Trophoblast cell (in vitro differentiated cells and primary cell): ENCODE measurements at places on chromosomes 11 and 22.

GRCh38 chr11:67274768-67275605 is 8.7 kb downstream of the GRK2 start:
- no peak for DNase-seq

- DNase-seq = no peak
Observed at GRCh38 chr11:111764621-111765020, 1.6 kb downstream of the PPP2R1B start.

DNA sequence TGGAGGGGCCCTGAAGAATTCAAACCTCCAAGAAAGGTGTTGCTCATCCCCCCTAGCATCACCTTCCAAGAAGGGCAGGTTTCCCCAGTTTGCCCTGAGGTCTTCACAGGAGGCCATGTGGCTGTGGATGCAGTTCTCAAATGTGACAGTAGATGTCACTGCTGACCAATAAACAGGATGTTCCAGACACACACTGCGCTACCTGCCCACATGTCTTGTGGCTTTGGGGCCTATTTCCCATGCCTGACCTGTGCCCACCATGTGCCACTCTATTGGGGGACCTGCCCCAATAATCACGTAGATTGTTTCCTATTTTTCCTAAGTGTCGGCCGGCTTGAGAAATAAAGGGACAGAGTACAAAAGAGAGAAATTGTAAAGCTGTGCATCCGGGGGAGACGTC is 4.5 kb downstream of the GSTT2 start:
- peak; percentile 16 for DNase-seq

DNA sequence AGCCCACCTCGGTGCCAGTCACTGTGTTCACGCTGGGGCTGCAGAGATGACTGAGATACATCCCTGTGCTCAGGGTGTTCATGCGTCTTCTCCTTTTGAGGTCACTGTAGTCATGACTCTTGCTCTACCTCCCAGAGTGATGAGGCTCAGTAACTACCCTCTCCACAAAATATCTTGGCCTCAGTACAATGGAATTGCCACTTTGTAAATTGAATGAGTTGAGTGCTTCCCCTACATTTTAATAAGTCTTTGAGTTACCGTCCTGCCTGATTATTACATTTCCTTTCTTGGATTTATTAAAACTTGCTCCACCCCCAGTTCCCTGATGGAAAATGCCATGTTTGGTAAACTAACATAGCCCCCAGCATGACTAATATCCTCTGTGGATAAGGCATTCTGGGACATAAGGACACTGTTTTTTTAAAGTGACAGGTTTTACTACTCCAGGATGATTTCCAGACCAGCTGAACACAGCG is 15.9 kb downstream of the PRSS23 start:
- DNase-seq = no peak

DNA sequence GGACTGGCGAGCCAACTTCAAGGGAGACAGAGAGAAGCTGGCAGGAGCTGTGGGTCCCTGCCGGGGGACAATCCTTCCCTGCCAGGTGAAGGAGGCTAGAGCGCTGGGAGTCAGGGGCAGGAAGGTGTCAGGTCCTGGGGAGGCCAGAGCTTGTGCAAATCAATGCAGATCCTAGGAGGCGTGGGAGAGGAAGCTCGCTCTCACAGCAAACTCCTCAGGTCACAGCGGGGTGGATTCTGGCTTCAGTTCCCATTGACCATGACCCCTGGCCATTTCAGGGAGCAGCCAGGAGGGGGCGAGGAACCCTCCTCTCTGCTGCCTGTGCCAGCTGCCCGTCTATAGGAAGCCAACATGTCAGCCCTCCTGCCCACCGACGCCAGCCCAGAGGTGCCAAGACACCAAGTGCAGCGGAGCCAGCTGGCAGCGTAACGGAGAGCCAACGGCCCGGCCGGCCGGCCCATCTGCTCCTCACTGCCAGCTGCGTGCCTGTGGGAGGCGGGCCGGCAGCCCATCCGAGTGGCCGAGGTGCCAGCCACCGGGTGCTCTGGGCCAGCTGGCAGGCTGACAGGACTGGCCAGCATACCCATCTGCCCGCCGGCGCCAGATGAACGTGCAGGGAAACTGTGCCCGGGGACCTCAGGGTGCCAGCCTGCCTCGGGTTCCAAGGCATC is 374.8 kb downstream of the MIAT start:
- no peak for DNase-seq

- DNase-seq = no peak
Observed at GRCh38 chr22:45861259-45861658, 115.7 kb downstream of the WNT7B start.

DNA sequence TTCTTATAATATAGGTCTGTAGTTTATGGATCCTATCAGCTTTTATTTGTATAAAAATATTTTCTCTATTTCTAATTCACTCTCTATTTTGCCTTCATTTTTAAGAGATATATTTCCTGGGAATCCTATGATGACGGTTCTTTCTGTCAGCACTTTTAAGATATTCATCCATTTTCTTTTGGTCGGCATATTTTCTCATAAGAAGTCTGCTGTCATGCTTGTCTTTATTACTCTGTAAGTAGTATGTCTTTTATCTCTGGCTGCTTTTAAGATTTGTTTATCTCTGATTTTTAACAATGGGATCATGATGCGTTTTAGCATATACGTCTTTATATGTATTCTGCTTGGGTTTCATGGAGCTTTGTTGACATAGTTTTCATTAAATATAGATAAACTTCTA is 175.5 kb downstream of the SNX19 start:
- DNase-seq = no peak

DNA sequence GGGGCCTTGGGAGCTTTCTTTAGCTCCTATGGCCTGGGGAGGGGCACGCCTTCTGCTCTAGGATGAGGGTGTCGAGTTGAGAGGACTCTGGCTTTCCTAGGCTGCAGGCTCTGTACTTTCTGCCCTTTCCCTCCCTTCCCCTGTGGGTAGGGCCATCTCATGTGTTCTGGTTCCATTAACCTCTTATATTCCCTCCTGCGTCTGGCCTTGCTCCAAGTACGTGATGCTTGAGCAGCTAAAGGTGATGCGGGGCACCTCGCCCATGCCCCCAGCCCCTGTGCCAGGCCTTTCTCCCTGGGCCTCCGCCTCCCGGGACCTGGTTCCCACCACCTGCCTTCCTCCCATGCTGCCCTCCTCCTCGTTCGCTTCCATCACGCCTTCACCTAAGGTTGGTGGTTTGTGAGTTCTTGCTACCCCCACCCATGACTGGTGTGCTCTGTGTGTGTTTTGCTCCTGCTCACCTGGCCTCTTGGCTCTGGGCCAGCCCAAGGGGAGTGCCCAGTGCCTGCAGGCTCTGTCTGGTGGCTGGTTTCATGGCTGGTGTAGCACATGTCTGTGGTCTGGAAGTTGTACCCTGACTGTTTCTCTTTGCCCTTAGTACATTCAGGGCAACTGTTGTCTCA is 34.1 kb downstream of the PHLDB1 start:
- no peak for DNase-seq

DNA sequence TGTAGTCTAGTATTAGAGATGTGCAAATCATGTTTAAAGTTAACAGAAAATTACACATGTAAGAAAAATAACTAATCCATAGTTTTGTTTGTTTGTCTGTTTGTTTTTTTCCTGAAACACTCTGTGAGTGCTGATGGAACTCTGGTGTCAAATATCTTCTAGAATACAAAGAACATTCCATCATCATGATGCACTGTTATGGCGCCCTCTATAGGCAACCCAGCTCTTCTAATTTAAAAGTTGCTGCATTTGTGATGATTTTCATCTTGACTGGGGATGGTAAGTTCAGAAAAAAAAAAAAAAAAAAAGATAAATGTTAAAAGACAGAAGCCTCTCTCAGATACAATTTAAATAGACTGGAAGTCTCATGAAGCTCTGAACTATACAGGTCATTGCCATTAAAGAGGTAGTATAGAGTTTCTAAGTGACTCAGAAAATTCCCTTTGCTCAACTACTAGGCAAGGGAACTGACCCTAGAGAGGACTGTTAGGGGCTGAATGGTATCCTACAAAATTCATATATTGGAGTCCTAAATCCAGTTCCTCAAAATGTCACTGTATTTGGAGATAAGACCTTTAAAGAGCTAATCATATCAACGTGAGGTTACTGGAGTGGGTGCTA is 597.2 kb upstream of the ANO3 start:
- no peak for DNase-seq

DNA sequence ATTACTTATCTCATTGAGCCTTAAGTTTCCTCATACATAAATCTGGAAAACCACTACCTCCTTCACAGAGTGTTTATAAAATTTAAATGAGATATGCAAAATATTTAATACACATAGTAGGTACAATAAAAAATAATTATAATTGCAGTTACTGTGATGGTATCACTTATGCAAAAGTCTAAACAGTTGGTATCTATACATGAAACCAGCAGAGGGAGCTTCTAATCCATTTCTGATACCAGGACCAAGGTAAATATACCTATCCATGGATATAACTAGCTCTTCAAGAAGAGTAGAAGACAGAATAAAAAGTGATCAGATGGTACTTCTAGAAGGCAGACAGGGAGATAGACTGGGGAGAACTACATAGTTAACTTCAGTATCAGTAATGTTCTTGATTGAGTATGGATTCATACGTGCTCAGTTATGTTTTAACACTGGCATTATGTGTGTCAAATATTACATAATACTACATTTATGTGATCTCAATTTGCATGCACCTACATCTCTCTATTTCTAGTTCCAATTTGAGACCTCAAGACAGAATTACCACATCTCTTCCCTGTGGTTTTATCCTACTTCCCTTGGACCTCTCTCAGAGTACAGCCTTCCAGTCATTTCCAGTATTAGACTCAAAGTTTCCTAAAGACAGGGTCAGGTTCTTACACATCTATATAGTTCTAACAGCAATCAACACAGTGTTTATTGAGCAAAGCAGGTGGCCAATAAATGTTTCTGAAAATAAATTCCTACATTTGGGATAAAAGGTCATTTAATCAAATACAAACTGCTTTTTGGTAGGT is 13.7 kb upstream of the TSG101 start:
- DNase-seq = no peak

GRCh38 chr22:34885852-34886251 is 180.1 kb upstream of the ISX start:
- no peak for DNase-seq

DNA sequence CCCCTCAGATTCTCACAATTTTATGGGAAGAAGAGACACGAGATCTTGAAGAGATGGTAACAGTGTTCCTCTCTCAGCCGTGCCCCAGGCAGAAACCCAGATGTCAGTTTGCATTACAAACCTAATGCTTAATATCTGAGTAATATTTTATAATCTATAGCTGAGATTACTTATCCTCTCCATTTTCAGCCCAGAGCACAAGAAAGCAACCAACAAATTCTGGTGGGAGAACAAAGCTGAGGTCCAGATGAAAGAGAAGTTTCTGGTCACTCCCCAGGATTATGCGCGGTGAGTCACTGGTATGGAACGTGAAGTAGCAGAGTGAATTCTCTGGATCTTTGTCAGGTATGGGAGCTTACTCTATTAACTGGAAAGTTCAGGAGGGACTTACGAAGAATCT is 884 bp downstream of the CENATAC start:
- DNase-seq = peak; percentile 91

DNA sequence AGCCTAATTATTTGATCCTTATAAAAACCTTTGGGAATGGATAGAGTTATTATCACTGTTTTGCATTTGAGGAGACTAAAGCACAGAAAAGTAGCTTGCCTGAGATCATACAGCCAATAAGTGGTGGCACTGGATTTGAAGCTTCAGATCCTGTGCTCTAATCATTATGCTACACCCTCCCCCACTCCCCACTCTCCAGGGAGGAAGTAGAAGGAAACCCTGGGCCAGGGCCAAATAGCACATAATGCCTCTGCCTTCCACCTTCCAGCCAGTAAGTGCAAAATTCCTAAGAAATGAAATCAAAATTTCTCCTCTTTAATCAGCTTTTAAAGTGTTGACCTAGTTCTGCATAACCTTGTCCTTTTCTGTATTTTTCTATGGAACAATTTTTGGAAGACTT is 61.6 kb downstream of the SIK2 start:
- DNase-seq = no peak

- DNase-seq = peak; percentile 58
Observed at GRCh38 chr11:926341-926916, 759 bp downstream of the AP2A2 start.

- no peak for DNase-seq
Observed at GRCh38 chr22:20624161-20624616, 116.8 kb downstream of the MED15 start.

DNA sequence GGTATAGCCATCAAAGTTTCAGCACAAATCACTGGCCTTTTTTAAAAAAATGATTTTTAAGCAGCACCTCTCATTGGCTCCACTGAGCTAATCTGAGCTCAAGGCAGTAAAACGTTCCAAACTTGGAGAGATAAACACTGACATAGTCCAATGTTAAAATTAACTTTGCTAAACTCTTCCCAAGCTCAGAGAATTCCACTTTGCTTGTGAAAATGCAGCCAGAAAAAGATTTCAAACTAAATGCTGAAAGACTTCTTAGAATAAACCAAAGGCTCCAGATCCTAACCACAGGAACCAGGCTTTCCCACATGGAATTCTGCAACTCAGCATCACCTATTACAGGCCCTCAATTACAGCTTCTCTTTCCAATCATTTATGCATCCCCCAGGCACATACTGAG is 84.7 kb upstream of the GDPD4 start:
- no peak for DNase-seq

DNA sequence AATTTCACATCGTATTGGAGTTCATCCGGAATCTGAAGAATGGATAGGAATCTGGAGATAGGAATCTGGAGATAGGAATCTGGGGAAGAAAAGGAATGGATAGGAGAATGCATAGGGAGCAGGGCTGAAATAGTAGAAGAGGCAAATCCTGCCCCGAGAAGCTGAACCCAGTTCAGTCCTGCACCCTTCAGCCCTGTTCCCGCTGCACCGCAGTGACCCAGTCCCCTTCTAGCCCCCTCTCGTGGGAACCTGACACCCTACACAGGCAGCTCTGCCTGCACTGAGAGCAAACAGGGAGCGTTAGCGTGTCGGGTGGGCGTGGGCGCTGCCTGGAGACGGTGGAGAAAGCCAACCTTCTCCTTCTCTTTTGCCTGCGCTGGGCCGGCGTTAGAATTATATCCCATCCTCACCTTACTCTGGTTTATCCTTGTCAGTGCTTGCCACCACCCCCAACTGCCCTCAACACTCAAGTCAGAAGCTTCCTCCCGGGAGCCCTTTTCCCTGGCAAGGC is 1.0 kb upstream of the CCKBR start:
- DNase-seq = no peak

- no peak for DNase-seq
Observed at GRCh38 chr11:8025816-8026215, 38.7 kb downstream of the EIF3F start.

DNA sequence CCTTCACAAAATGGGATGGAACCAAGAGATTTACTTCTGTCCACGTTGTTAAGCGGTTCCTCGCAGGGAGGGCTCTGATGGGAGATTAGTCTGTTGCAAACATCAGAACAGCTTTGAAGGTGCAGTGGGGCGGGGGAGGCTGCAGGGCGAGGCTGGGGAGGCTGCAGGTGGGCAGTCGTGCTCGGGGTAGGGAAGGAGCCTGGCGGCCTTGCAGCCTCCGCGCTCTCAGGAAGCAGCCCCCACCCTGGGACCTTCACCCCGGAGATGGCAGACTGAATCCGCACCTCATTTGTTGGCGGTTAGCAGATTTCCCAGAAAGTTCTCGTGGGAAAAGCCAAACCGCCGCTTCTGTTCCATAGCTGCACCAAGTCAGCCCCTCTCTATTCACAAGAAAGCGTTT is 237.3 kb downstream of the BRD1 start:
- no peak for DNase-seq
